ENCODE measurements at places on chromosomes 2 and 18. TPM values are rescaled to one million over a fixed set of nuclear protein-coding genes. Genes with fewer than 3 reads are reported as not detected.

- no peak for DNase-seq
Measured at GRCh38 chr2:96626553-96626942, 11.6 kb downstream of the KANSL3 start.

- DNase-seq, result no peak
Measured at GRCh38 chr2:194992648-194993047, 664.4 kb upstream of the SLC39A10 start.

- no peak for DNase-seq
Measured at GRCh38 chr2:237193436-237193835, 107.7 kb downstream of the COPS8 start.

COL5A2 gene
- total RNA-seq, result 30.8 TPM

DNA sequence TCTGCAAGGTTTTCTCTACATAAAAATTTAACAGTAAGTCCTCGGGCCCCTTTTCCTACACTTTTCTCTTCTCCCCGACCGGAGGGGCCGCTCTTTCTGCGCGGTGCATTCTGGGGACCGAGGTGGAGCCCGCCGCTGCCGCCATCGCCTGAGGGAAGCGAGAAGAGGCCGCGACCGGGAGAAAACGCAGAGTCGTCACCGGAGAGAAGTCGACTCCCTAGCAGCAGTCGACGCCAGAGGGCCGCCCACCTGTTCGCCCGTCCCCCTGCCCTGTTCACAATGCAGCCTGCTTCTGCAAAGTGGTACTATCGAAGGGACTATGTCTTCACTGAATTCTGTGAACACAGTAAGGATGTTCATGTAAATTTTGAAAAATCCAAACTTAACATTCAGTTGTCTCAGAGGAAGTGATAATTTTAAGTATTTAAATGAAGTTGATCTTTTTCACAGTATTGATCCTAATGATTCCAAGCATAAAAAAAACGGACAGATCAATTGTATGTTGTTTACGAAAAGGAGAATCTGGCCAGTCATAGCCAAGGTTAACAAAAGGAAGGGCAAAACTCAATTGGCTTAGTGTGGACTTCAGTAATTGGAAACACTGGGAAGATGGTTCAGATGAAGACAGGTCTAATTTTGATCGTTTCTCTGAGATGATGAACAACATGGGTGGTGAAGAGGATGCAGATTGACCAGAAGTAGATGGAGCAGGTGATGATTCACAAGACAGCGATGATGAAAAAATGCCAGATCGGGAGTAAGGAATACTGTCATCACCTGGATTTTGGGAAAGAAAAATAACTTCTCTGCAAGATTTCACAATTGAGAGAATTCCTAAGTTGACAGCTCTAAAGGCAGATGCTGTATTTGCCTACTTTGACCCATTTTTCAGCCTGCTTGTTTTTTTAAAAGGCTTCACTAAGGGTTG lies 55.8 kb downstream of the ASXL2 start:
- peak; percentile 54 for DNase-seq

- no peak for DNase-seq
Measured at GRCh38 chr18:22214731-22215528, 45.5 kb downstream of the GATA6 start.

- no peak for DNase-seq
Measured at GRCh38 chr2:203440671-203441070, 94.4 kb downstream of the RAPH1 start.

GRCh38 chr2:126303113-126303512 lies 352.8 kb upstream of the GYPC start:
- no peak for DNase-seq

GRCh38 chr2:235302263-235302662 lies 191.6 kb upstream of the AGAP1 start:
- DNase-seq, result no peak

- no peak for DNase-seq
Measured at GRCh38 chr2:168208652-168209051, 38.7 kb downstream of the STK39 start.

- no peak for DNase-seq
Measured at GRCh38 chr2:190723397-190724090, 74.7 kb downstream of the NAB1 start.

DNA sequence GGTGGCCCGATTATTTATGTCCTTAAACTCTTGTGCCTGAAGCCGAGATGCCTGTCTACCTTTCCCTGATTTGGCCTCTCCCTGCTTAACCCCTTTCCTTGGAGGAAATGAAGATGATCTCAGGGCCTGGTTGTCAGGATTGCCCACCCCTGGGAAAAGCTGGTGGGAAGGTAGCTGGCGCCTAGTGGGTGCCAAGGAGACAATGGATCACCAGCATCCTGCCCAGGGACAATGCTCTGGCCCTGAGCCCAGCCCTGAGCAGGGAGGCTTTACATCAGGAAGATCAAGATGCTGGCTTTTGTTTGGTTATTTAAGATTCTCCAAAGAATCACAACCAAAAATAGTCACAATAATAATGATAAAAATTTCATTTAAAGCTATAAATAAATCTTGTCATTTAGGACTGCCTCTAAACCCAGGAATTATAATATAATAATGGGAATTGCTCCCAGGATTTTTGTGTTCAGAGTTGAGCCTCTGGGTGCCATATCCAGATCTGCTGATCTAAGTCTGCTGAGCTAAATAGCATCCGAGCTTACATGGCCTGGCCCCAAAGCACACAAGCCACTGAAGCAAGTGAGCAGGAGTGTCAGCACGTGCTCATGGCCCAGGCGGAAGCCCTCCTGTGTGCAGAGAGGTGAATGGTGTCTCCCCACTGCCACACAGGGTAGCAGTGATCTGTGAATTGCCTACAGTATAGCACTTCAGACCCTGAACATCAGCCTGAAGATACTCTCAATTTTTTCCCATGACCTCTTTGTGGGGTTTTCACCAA lies 57.8 kb upstream of the MAP3K20 start:
- DNase-seq, result no peak

DNA sequence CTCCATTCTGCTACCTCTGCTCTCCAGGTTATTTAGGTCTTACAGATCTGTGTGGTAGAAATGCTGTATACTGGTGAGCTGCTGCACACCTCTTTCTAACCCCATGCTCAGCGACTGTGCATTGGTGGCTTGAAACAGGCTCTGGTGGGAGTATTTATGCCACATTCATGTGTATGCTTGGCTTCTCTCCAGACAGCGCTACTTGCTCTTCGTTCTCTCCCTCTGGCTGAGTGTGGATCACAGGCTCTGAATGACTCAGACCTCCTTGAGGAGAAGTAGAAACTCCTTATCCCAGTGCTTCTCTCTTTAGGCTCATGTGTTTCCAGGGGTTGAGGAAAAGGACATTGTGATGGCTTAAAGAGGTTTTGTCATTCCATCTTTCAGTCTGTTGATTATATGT lies 54.9 kb downstream of the FHOD3 start:
- DNase-seq, result no peak

DNA sequence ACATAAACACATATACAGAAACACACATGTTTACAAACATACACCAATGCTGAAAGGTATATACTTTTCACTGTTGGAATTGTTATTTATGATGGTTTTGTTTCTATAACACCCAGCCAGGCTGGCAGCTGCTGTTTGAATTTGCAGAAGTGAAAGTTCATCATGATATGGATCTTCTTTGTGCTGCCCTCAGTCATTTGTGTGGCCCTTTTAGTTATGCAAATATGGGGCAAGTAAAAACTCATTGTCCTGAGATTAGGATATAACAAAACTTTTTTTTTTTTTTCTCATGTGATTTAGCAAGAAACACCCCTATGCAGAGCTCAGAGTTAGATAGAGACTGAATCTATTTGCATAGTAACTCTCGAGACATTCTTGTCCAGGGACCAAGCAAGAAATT lies 714.1 kb downstream of the KCNJ3 start:
- DNase-seq, result no peak

- DNase-seq, result no peak
Measured at GRCh38 chr2:190550137-190550536, 15.6 kb upstream of the NEMP2 start.

DNA sequence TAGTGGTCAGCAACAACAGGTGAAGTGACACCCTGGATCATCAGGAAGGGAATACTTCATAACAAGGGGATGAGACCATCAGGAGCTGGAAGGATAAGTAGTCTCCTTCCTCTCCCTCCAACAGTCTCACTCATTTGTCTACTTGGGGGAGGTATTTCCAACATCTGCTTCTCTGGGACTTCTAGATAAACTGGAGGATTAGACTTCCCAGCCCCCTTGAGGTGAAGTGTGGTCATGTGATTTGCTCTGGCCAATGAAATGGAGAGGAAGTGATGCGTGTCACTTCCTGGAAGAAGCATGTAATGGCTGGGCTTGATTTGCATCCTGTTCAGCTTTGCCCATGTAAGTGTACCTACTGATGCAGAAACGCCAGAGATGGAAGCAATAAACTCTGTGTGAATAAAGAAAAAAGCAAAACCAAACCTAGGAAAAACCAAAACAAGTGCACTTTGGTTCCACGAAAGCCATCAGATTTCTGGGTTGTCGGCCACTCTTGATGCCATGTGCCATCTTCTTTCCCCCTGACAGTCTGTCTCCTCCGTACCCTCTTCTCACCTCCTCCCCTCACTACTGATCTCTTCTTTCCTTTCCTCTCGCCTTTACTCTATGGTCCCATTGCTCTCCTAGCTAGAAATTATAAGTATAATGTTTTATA lies 76.1 kb upstream of the DNMT3A start:
- no peak for DNase-seq

DNA sequence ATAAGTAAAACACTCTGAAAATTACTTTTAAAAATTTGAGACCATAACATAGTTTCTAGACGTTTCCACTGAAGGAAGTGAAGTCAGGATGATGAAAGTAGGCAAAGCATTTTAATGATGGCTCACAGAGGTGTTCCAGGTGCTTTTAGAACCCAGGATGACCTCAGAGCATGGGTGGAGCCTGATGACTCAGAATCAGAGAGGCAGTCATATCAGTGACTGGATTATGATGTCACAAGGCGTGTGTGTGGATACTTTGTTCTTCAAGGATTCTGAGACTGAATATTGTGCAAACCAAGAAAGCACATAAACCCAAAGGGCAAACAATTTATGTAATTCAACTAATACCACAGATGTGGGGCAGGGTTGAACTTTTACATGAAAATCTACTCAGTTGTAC lies 208.0 kb upstream of the FBXO11 start:
- no peak for DNase-seq

TMEM17 gene
- 3.3 TPM for total RNA-seq

- DNase-seq, result no peak
Measured at GRCh38 chr18:11004294-11004693, 145.1 kb downstream of the PIEZO2 start.

- no peak for DNase-seq
Measured at GRCh38 chr18:65938592-65939372, 188.0 kb downstream of the CDH7 start.

GKN1 gene
- total RNA-seq, result not detected

- DNase-seq, result no peak
Measured at GRCh38 chr2:190053426-190053825, 9.1 kb downstream of the MSTN start.

DNA sequence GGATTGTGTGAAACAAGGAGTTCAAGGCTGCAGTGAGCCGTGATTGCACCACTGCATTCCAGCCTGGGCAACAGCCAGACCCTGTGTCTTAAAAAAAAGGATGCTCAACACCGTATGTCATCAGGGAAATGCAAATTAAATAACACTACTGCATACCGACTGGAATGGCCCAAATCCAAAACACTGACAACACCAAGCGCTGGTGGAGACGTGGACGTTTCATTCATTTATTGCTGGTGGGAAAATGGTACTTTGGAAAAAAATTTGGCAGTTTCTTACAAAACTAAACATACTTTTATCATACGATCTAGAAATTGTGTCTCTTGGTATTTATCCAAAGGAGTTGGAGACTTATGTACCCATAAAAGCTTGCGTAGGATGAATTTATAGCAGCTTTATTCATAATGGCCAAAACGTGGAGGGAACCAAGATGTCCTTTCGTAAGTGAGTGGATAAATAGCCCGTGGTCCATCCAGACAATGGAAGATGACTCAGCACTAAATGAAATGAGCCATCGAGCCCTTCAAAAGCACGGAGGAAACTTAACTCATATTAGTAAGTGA lies 24.2 kb downstream of the NEU4 start:
- DNase-seq, result no peak

DNA sequence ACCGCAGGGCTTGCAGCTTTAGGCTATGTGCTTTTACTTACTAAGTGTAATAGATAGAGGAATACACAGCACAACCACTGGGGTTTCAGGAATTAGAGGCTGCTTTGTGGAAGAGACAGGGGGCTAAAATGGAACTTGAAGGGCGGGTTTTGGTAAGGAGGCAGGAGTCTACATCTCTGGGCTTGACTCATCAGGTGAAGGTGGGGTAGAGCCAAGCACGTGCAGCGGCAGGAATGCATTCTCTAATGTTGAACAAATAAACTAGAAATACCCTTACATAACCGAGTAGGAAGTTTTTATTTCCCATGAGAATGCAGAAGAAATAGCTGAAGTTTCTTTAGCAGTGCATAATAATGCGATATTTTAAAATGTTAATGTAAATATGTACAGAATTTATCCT lies 673.8 kb upstream of the SALL3 start:
- no peak for DNase-seq

CETN1 gene
- not detected for total RNA-seq

- no peak for DNase-seq
Measured at GRCh38 chr2:168884975-168885374, 5.3 kb downstream of the SPC25 start.

- DNase-seq, result peak; percentile 82
Measured at GRCh38 chr2:113219889-113220641, 46.3 kb downstream of the PSD4 start.

DNA sequence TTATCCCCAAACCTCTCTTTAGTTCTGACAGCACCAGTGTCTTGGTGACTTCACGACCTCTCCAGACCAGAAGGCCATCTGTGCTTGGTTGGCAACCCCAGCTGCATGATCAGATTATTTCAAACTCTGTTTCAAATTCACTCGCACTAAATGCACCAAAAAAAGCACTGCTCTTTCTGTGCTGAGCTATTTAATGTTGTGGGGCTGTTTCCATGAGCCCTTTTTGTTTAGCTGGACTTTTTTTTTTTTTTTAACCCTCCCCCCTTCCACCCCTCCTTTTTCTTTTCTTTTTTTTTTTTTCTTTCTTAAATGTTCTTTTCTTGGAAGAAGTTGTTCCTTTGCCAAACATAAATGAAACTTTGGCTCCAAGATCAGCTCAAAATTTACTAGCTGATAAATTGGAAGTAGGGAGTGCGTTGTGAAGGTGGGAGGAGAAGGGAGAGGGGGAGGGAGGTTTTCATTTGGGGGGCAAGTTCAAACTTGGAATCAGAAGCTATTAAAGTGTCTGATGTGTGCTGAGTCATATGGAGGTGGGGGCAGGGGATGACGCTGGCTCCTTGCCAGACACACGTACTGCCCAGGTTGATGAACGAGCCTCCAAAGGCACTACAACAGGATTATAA lies 543.0 kb upstream of the TNP1 start:
- DNase-seq, result no peak
